ENCODE measurements at places on chromosomes 2 and 18.

DNA sequence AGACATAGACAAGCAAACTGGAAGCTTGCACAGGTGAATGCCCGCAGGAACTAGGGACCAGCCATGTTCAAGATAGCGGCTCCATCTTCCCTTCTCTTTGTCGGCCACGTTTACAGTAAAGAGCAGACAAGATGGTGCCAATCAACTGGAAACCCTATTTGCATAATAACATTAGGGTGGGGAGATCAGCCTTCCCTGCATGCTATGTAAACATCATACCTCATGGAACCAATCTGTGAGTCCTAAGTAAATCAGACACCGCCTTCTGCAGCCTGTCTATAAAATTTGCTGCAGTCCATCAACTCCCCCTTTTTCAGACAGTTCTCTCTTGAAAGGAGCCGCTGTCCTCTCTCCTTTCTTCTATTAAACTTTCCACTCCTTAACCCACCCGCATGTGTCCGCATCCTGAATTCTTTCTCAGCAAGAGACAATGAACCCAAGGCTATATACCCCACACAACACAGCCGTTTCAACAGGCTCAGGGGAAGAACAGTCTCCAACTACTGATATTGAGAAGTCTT, 384.4 kb downstream of the EIPR1 start:
- no peak for DNase-seq

DNA sequence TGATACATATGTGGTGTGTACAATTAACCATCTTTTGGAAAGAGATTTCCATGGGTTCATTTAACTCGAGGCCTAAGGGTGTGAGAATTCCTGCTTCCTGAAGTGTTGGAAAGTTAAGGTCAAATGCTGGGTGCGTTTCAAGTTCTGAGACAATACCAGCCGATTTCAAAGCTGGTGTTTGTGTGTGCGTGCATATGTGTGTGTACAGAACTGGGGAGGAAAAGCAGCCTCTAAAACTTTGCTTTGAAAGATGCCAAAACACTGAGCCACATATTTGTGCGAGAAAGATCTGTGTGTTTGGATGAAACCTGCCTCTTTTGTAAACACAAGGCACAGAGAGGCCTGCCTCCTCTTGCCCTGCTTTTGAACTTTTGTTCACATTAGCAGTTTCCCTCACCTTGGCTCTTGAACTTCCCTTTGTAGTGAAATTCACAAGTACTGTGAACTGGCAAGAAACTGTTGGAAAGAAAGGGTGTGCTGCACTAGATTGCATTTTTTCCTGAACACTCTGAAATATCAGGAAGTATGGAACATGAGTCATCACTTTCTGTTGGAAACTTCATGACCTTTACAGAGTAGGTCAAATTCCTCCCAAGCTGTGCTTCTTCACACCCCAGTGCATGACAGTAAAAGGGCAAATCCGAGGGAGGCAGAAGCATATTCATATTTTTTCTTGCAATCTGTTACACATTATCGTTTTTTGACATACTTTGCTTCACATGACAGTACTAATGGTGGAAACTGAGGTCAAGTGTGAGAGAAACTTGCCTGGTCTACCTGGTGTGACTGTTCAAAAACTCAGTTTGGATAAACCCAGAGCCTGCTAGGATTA, 20.0 kb upstream of the CAVIN2 start:
- DNase-seq: no peak

DNA sequence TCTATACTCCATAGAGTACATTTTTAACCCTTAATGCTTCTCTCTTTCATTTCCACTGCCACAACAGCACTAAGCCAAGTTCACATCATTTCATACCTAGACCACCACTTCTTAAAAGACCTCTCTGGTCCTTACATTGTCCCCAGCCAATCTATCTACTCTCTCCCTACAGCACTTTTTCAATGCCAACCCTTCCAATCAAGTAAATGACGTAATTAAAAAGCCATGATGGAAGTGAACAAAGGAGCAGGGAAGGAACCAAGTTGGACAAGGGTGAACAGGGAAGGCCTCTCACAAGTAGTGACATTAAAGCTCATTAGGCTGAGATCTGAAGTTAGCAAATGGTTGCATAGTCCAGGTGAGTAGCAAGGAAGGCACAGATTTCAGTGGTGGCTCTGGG, 195.1 kb upstream of the CCDC150 start:
- no peak for DNase-seq

GRCh38 chr2:67825476-67825875, 237.3 kb downstream of the C1D start:
- DNase-seq: no peak

DNA sequence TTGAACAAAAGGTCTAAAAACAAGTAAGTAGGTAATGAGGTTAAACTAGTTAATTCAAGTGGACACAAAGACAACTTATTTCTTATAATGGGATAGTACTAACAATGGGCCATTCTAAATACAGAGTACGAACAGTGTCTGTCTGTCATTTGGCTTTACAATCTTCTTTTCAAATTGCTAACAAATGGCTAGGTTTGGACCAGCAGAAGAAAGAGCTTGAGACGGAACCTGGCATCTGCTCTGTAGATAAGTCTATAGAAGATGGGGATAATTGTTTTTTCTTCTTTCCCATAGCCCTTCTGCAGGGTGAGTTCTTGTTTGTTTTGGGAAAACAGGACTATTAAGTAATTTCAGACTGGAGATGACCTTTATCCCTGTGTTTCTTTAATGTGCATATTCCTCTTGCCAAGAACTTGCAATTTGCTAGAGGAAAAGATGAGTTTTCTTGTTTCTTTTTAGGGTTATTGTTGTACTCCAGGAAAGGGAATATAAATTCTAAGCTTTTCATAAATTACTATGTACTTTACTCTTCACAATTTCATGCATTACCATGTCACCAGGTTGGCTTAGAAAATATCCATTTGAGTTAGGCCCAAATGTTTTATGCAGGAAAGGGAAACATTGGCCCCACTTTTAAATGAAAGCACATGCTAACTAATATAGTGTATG, 500.5 kb upstream of the SYT4 start:
- no peak for DNase-seq

- DNase-seq: no peak
Observed at GRCh38 chr2:174794851-174795374, 30.6 kb upstream of the CHRNA1 start.

GRCh38 chr18:67582488-67582887, 66.0 kb upstream of the DSEL start:
- DNase-seq: no peak

- no peak for DNase-seq
Observed at GRCh38 chr18:67665266-67665665, 148.7 kb upstream of the DSEL start.

DNA sequence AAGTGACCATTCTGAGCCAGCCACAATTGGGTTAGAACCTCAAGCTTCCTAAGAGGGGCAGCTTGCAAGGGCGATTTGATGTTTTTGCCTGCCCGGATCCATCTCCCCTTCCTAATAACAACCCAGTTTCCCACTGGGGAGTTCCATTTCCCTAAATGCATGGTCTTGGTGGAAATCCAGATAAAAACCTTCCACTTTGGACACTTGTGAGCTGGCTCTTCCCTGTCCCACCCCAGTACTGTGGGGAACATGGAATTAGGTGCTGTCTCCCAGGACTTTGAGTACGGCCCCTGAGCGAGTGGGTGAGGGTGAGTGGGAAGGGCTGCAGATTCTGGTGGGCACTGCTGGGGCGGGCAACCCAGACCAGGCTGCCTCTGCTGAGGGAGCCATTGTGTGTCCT, 122.3 kb downstream of the DDX1 start:
- DNase-seq: no peak

- DNase-seq: no peak
Observed at GRCh38 chr2:224570328-224570993, 14.7 kb downstream of the CUL3 start.

DNA sequence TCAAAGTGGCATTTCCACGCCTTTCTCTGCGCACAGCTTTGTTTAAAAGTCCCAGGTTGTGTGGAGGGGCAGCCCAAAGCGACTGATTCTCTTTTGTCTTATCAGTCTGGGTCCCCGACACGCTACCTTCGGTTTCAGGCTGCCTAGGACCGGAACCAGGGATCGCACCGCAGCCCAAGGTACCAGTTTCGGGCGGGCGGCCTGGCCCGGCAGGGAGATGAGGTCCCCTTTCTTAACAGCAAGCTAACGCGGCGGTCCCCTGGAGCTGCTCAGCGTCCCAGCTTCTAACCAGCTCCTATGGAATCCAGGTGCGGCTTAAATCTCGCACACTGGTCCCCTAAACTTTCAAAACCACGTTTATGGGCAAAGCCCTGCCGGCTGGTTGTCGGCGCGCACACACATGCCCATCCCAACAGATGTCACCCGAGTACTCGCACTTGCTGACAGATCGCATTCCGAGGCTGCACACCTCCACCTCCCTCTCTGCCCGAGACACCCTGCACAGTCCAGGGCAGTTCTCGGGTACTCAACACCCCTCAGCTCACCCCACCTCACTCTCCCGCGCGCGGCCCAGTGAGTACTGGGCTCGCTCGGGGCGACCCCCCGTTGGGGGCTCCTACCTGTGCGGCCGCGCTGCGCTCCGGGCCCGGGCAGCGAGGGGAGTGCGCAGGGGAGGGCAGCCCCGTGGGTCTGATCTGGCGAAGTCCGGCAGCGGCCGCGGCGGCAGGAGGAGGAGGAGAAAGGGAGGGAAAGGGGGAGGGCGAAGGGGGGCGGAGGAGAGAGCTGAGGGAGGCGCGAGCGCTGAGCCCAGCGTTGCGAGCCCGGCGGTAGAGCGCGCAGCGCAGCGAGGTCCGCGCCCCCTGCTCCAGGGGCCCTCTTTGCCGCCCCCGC, at the start of gene EFEMP1:
TSS of gene EFEMP1 (minus strand) at position 692 of the 891 bp plus-strand sequence. CDS start 1,342 bp downstream, outside the sequence.
- DNase-seq: no peak

DNA sequence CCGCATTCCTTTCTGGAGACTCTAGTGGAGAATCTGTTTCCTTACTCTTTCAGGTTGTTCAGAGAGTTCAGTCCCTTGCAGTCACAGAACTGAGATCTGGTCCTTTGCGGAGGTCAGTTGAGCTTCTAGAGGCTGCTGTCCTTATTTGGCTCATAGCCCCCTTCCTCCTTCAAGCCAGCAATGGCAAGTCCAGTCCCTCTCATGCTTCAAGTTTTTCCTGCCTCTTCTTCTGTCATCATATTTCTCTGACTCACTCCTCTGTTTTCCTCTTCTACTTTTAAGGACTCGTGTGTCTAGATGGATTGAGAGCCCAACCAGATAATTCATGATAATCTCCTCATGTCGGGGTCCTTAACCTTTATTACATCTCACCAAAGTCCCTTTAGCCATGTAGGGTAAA, 173.5 kb upstream of the FOSL2 start:
- no peak for DNase-seq

- DNase-seq: no peak
Observed at GRCh38 chr2:161044921-161045320, 115.3 kb upstream of the TANK start.

DNA sequence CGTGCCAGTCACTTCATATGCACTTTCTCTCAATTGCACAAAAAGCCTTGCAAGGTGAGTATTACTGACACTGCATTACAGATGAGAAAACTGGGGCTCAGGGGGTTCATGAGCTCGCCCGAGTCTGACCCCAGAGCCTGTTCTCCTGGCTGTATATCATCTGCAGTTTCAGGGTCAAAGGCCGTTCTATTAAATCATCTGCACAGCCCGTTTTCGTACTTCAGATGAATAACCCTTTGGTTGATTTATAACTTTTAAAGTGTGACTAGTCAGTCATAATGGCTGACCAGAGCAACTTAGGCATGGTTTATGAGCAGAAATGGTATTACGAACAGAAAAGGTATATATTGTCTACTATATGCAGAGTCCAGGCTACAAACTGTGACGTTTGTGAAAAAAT, 35.3 kb upstream of the NPAS2 start:
- DNase-seq: no peak

DNA sequence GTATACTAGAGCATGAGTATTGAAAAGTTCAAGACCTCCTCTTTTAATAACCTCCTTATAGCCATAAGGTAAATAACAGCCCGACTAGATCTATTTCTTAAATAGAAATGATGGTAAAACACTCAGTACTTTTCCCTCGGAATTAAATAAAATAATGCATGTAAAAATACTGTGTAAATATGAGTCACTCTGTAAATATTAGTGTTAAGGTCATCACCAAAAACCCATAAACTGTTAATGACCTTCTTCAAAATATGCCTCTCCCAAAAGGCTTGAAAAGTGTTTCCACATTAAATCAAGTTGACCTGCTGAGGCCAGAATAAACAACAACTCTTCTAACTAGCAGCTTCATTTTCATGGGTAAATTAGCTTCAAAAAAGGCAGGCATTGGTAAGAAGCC, 25.3 kb upstream of the BZW1 start:
- DNase-seq: no peak

DNA sequence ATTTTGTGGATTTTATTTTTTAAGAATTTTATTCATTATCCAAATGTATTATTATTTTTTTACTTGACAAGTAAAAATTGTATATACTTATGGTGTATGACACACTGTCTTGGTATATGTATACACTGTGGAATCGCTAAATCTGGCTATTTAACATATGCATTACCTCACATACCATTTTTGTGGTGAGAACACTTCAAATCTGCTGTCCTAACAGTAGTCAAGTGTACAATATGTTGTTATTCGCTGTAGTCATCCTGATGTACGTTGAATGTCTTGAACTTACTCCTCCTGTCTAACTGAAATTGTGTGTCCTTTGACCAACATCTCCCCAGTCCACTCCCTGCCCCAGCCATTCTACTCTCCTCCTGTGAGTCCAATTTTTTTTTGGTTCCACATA, 153.2 kb upstream of the PTPRM start:
- no peak for DNase-seq

DNA sequence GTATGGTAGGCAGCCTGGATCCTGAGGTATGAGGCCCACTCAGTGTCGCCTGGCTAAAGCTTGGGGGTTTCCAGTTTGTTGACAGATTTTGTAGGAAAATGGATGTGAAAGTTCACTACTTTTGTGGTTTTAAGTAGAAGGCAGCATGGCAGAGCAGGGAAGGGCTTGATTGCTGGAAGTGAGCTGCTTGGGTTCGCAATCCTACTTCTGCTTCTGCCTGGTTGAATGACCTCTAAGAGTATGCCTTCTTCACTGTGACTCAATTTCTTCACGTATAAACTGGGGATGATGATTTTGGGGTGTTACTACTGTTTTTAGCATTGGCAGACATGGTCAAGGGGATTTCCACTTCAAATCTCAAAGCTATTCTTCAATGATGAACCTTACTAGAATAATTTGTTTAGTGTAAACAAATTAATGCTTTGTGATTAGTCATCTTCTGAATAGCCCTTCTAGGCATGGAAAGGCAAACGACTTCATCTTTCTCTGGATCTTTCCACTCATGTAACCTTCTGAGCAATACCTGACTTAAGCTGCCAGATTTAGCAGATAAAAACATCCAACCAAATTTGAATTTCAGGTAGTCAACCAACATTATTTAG, 13.2 kb downstream of the BMP10 start:
- DNase-seq: no peak

- peak; percentile 62 for DNase-seq
Observed at GRCh38 chr18:2971741-2972552, 41.0 kb downstream of the LPIN2 start.

Data from activated CD4-positive, CD25-positive, alpha-beta regulatory T cell treated with anti-CD3 and anti-CD28 coated beads, Interleukin-2, amount 50 U/mL, for 72 hours (primary cell).